Nephron progenitor cell (in vitro differentiated cells): ENCODE measurements at places on chromosomes 13 and 19.

DNA sequence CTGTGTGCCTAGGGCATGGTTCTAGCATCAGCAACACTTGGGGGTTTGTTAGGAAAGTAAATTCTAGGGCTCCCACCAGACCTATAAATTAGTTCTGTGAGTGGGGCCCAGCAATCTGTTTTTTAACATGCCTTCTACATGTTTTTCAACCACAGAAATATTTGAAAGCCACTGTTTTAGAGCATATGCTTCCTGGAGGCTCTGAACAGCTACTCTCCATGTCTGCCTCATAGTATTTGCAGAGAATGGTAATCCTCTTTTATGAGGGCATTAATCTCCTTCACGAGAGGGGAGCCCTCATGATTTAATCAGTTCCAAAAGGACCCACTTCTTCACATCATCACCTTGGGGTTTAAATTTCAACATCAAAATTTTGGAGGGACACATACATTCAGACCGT is 6.0 kb downstream of the SPATA13 start:
- H3K27me3 ChIP-seq, result peaks cover 26% of the 10 kb centered on the region
- no peak overlapping the region for H3K4me3 ChIP-seq
- DNase-seq, result no peak
- peaks cover 11% of the 10 kb centered on the region for H3K4me1 ChIP-seq
- peaks cover 5% of the 10 kb centered on the region for H3K36me3 ChIP-seq

DNA sequence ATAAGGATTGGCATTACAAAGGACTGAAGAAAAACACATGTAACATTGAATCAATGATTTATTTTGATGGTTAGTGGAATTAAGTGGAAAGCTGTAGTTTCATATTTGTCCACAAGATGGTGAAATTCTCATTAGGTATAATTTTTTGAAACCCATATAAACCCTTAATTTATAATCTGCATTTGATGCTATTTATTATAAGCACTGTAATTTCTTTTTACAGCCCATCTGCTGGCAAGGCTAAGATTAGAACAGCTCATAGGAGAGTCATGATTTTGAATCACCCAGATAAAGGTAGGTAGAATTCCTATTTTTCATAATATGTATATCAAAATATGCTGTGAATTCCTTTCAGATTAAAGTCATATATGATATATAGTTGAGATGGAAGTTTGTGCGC is 62.2 kb downstream of the DNAJC15 start:
- no peaks in the 10 kb centered on the region for H3K27me3 ChIP-seq
- no peak for DNase-seq
- H3K27ac ChIP-seq, result no peak overlapping the region

- H3K27ac ChIP-seq, result peak overlapping the region; percentile 59
- H3K36me3 ChIP-seq, result peaks cover 17% of the 10 kb centered on the region
- no peak for DNase-seq
- H3K4me3 ChIP-seq, result peak overlapping the region; percentile 45
- peaks cover 5% of the 10 kb centered on the region for H3K27me3 ChIP-seq
Measured at GRCh38 chr19:58579473-58580142, 6.5 kb upstream of the MZF1 start.

DNA sequence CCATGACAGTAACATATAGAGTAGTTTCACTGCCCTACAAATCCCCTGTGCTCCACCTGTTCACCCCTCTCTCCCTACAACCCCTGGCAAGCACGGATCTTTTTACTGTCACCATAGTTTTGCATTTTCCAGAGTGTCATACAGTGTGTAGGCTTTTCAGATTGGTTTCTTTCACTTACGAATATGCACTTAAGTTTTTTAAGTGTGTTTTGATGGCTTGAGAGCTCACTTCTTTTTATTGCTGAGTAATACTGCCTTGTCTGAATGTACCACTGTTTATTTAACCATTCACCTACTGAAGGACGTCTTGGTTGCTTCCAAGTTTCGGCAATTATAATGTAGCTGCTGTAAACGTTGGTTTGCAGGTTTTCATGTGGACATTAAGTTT is 175.1 kb downstream of the ITGBL1 start:
- H3K27me3 ChIP-seq, result no peaks in the 10 kb centered on the region
- peaks cover 27% of the 10 kb centered on the region for H3K4me1 ChIP-seq
- peak overlapping the region; percentile 44 for H3K27ac ChIP-seq
- no peak overlapping the region for H3K4me3 ChIP-seq
- H3K36me3 ChIP-seq, result no peaks in the 10 kb centered on the region

GRCh38 chr19:45173816-45174215 is 4.2 kb downstream of the TRAPPC6A start:
- H3K4me1 ChIP-seq, result peaks cover 44% of the 10 kb centered on the region
- peak overlapping the region; percentile 50 for H3K4me3 ChIP-seq
- no peaks in the 10 kb centered on the region for H3K27me3 ChIP-seq
- H3K36me3 ChIP-seq, result no peaks in the 10 kb centered on the region
- H3K27ac ChIP-seq, result no peak overlapping the region
- no peak for DNase-seq

- H3K4me3 ChIP-seq, result no peak overlapping the region
- no peaks in the 10 kb centered on the region for H3K36me3 ChIP-seq
- peaks cover 11% of the 10 kb centered on the region for H3K4me1 ChIP-seq
- H3K27me3 ChIP-seq, result peaks cover 28% of the 10 kb centered on the region
- peak; percentile 79 for DNase-seq
- H3K27ac ChIP-seq, result no peak overlapping the region
Measured at GRCh38 chr19:4233282-4233853, 4.0 kb downstream of the EBI3 start.

- no peaks in the 10 kb centered on the region for H3K4me1 ChIP-seq
- no peak for DNase-seq
- H3K4me3 ChIP-seq, result no peak overlapping the region
- H3K36me3 ChIP-seq, result no peaks in the 10 kb centered on the region
- H3K27me3 ChIP-seq, result peaks cover 19% of the 10 kb centered on the region
Measured at GRCh38 chr19:54062643-54063042, 1.1 kb downstream of the VSTM1 start.

GRCh38 chr13:28819046-28819730 is 951 bp upstream of the MTUS2 start:
- no peaks in the 10 kb centered on the region for H3K36me3 ChIP-seq
- H3K27ac ChIP-seq, result no peak overlapping the region
- H3K27me3 ChIP-seq, result peaks cover 85% of the 10 kb centered on the region
- DNase-seq, result no peak
- H3K4me3 ChIP-seq, result peak overlapping the region; percentile 74
- H3K4me1 ChIP-seq, result no peaks in the 10 kb centered on the region

DNA sequence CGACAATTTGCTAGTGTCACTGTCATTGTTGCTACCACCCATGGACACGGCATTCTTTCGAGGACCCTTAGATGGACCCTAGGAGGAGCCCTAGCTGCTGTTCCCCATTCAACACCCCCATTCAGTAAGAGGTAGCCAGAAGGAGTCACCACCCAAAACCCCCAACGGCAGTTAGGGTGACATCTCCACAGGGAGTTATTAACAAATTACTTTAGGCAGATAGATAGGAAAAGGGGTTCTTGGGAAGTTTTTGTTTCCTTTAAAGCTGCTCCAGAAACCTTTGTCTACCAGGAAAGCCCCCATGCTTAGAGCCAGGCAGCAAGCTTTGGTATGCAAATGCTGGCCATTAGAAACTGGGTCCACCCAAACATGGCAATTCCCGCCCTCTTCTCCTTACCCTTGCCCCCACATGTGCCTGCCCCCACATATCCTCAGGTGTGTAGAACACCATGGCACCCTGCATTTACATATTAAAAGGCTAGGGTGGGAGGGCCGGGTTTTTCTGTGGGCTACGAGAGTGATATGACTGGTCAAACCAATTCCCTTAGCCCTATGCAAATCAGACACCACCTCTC is 190.9 kb downstream of the SLITRK6 start:
- H3K4me3 ChIP-seq, result no peak overlapping the region
- DNase-seq, result no peak
- H3K36me3 ChIP-seq, result no peaks in the 10 kb centered on the region
- H3K27me3 ChIP-seq, result no peaks in the 10 kb centered on the region

- no peaks in the 10 kb centered on the region for H3K27me3 ChIP-seq
- H3K27ac ChIP-seq, result no peak overlapping the region
- DNase-seq, result no peak
- no peaks in the 10 kb centered on the region for H3K4me1 ChIP-seq
Measured at GRCh38 chr13:109200556-109200955, 571.1 kb downstream of the MYO16 start.

GRCh38 chr19:41303954-41304353 is 6.0 kb upstream of the CCDC97 start:
- no peak for DNase-seq
- peak overlapping the region; percentile 72 for H3K27ac ChIP-seq
- peaks cover 8% of the 10 kb centered on the region for H3K4me1 ChIP-seq
- peaks cover 74% of the 10 kb centered on the region for H3K36me3 ChIP-seq
- H3K27me3 ChIP-seq, result peaks cover 3% of the 10 kb centered on the region

DNA sequence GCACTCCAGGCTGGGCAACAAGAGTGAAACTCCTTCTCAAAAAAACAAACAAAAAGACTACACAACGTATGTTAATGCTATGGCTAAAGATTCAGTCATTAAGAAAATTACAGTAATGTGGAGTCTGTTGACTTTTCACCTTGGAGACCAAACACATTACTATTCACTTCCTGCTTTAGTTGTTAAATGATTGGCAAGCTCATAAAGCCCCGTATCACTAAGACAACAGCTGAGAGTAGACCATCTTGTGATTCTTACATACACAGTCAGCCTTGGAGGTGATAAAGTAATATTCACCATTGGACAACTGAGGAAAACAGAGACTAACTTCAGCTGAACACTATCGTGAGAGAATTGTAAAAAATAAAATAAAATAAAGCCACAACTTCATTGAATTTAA is 86.5 kb downstream of the KCTD12 start:
- no peaks in the 10 kb centered on the region for H3K36me3 ChIP-seq
- no peak for DNase-seq
- no peaks in the 10 kb centered on the region for H3K4me1 ChIP-seq
- peaks cover 3% of the 10 kb centered on the region for H3K27me3 ChIP-seq

DNA sequence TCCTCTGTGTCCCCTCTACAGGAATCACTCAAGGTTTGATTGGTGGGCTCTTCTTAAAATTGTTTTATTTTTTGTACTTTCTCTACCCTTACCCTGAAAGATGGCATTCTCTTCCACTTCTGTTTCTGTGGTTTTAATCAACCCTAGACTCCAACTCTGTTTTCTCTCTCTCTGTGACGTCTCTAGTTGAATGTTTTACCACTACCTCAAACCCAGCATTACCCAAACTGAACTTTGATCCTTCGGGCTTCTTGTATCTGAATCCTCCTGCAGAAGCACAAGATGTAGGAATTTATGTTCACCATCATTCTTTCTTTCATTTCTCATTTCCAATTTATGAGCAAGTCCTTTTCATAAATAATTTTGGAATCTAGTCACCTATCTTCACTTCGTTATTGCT is 39.9 kb downstream of the PCCA start:
- H3K27ac ChIP-seq, result peak overlapping the region; percentile 34
- no peak overlapping the region for H3K4me3 ChIP-seq
- peaks cover 35% of the 10 kb centered on the region for H3K36me3 ChIP-seq

DNA sequence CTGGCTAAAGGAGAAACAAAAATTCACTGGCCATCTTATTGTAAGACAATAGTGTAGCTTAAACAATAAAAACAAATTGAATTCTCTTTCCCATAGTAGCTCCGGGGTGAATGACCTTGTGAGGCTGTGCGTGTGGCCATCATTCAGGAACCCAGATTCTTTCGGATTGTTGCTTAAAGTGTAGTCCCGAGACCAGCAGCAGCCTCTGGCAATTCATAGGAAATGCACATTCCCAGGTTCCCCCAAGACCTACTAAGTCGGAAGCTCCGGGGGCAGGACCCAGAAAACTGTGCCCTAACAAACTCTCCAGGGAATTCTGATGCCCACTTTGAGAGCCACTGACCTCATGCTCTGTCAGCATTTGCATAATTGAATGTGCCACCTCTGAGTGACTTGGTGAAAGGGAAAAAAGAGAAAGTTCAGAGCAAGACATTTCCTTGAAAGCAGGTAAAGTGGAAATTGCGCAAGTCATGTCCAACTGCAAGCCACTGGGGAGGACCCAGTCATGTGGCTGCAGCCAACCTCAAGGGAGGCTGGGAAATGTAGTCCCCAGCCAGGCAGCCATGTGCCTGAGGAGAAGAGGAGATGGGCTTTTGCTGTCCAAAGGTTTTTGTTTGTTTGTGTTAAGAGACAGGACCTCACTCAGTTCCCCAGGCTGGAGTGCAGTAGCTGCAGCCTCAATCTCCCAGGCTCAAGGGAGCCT is 50.7 kb upstream of the PNMA8B start:
- H3K36me3 ChIP-seq, result no peaks in the 10 kb centered on the region
- H3K27me3 ChIP-seq, result peaks cover 10% of the 10 kb centered on the region
- DNase-seq, result peak; percentile 31
- H3K4me3 ChIP-seq, result peak overlapping the region; percentile 69
- no peak overlapping the region for H3K27ac ChIP-seq

GRCh38 chr19:49798574-49798973 is 14.5 kb downstream of the FUZ start:
- peaks cover 49% of the 10 kb centered on the region for H3K36me3 ChIP-seq
- peaks cover 6% of the 10 kb centered on the region for H3K27me3 ChIP-seq
- no peak overlapping the region for H3K27ac ChIP-seq
- DNase-seq, result no peak
- H3K4me3 ChIP-seq, result no peak overlapping the region

GRCh38 chr19:47266401-47266941 is 8.2 kb upstream of the INAFM1 start:
- peaks cover 10% of the 10 kb centered on the region for H3K4me1 ChIP-seq
- peaks cover 65% of the 10 kb centered on the region for H3K36me3 ChIP-seq
- no peak overlapping the region for H3K4me3 ChIP-seq
- H3K27ac ChIP-seq, result no peak overlapping the region
- H3K27me3 ChIP-seq, result peaks cover 6% of the 10 kb centered on the region
